ENCODE measurements at places on chromosomes 7 and 10.
A peak's percentile ranks its signal among the peaks of the same experiment; 100 is the strongest.

DNA sequence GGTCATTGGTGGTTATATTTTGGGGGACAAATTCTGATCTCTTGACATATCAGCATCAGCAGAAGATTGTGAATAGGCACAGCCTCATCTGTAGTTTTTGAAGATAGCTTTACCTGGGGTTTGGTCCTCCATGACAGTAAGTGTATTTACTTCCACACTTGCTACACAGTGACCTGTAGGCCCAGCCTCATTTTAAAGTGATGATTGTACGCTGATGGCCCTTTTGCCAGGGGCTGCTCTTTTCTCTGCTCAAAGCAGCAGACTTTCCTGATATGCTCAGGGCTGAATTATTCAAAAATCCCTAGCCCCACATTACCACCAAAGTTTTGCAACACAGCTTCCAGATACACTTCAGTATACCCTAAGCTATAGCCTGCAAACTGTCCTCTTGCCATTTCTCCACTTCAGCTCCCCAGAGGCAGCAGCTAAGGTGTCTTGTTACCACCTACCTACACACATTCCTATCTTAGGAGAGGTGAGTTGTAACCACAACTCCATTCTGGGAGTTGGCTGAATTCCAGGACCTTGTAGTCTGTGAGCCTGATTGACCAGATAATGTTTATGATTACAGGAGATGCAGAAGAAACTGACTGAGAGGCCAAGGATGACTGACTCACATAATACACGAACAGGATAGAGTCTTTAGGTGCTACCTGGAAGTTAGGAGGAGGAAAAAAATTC is 6.0 kb downstream of the ASB4 start:
- no peak for DNase-seq

DNA sequence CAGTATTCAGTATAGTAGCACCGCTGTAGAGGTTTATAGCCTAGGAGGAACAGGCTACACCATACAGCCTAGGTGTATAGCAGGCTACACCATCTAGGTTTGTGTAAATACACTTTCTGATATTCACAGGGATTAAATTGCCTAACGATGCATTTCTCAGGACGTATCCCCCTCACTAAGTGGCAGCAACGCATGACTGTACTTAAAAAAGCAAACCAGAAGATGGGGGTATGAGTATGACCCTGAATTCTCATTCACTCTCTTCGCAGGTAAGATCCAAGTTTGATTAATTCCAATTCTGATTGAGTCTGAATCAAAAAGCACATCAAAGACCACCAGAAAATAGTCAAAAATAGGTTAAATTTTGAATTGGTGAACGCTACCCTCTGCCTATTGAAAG is 972 bp downstream of the ORC5 start:
- DNase-seq = no peak

- no peak for DNase-seq
Measured at GRCh38 chr10:61257956-61258496, 195.2 kb downstream of the TMEM26 start.

GRCh38 chr10:109838592-109839244 is 84.6 kb downstream of the XPNPEP1 start:
- no peak for DNase-seq

DNA sequence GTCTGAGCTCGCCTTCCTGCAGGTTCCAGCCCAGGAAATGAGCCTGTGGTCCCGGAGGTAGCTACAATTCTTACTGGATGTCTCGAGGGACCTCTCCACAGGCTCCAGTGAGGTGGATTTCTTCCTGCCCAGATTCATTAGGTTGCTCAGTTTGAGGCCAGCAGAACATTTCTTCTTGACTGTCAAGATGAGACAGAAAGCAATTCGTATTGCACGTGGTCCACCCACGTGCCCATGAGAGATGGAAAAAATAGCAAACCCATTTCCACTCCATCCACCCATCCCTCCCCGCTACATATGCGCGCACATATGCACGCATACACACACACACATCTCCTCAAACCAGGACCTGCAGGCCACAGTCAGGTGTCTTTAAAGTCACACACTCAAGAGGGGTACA is 68.7 kb downstream of the VWA2 start:
- no peak for DNase-seq

GRCh38 chr10:44517635-44518034 is 132.7 kb upstream of the CXCL12 start:
- DNase-seq = no peak

GRCh38 chr10:52232561-52233350 is 81.3 kb upstream of the DKK1 start:
- no peak for DNase-seq

DNA sequence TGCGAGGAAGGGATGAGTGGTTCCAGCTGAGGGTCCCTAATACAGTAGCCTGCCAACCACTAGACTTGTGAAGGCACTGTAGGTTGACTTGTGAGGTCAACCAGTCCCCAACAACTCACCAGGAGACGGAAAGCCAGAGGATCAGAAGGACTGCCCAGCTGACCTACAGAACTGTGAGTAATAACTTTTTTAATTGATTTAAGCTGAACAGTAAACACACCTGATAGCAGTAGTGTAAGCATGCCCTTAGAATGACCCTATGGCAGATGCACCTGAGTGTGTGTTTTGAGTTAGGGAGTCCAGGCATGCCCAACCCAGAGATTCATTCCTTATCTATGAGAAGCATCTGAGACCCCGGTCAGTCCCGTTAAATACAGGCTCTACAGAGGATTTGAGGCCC is 14.1 kb downstream of the PRLHR start:
- no peak for DNase-seq

GRCh38 chr10:122336332-122336731 is 38.2 kb upstream of the PLEKHA1 start:
- DNase-seq = no peak

DNA sequence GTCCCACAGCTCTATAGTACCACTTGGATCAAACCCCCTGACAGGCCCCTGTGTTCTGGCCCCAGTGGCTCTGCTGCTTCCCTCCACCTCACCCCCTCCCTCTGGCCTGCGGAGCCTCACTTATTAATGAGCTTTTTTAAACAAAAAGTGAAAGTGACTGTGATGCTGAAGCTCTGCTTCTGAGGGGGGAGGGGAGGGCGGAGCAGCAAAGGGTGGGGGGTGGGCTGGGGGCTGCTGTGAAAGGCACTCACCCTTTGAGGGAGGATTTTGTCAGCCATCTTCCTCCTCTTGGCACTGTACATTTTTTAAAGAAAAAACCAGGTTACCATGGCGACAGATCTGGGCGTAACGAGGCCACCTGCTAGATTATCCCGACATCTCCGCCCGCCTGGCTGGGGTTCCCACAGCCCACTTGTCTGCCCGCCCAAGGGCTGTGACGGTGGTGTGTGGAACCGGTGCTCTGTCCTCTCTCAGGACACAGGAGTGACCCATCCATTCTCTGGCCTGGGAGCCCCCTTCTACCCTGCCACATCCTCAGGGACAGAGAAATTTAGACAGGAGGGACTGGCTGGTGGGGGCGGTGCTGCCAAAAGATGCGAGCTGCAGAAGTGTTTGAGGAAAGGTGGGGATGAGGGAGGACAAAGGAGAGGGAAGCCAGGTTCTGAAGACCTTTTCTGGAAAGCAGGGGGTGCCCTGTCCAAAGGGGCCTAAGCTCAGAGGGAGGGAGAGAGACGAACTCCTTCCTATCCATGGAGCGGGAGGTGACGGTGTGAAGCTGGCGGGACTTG is 4.9 kb downstream of the SMARCD3 start:
- no peak for DNase-seq

DNA sequence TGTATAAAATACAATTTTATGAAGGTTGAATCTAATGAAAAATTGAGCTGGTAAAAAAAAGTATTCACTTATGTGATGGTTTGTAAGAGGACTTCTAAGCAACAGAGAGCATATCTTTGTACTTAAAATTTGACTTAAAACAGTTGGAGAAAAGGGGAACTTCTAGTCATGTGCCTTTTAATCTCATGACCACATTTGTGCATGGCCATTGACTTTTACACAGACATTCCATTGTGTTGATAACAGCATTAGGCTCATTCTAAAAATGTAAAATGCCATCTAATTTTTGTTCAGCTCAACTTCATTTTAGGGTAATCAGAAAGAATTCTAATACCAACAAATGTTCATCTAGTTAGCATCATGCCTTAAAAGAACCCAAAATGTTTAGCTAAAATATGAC is 119.9 kb downstream of the HPSE2 start:
- no peak for DNase-seq

DNA sequence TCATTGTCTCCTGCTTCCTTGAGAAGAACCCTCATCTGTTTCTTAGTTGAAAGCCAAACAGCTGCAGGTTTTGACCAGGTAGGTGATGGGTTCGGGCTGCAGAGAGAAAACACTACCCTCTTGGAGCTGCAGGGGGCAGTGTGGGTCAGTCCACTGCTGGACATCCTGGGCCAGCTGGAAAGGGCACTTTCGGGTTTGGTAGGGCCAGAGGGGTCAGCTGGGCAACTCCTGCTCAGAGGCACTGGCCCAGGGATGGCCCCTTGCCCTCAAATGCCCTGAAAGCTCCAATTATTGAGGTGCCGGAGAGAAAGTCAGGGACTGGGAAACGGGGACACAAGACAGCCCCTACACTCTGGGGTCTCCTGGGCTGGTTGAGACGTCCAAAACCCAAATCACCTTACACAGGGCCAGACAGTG is 90.7 kb downstream of the MKI67 start:
- peak; percentile 18 for DNase-seq

DNA sequence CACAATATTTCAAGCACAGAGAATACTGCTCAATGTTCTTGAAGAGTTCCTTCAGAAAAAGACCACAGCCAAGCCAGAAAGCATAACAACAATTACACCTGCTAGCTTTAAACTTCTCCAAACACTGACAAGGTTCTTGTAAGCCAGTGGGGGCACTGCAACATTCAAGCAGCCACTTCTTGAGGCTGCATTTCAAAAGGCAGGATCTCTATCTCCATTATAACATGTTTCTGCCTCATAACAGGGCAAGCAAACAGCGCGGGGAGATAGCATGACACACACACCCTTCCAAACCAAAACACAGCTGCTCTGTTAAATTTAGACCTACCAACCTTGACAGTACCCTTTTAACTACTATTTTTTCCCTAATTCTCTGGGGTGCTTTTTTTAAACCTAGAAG is 30.8 kb downstream of the CHCHD3 start:
- no peak for DNase-seq

DNA sequence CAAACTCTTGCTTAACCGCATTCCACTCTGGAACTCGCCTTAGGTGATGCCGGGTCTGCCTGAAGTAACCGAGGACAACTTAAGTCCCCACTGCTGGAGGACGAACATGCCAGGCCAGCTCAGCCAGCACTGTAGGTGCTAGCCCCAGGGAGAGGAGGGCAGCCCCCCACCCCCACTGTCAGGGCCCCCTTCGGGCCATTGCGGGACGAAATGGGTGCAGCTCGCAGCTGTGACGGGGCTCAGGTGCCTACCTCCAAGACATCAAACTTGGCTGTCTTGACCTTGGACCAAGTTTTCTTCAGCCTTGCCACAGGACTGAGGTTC is 60.4 kb downstream of the CSGALNACT2 start:
- DNase-seq = no peak

- DNase-seq = no peak
Measured at GRCh38 chr10:79358811-79359210, 11.5 kb downstream of the PPIF start.

DNA sequence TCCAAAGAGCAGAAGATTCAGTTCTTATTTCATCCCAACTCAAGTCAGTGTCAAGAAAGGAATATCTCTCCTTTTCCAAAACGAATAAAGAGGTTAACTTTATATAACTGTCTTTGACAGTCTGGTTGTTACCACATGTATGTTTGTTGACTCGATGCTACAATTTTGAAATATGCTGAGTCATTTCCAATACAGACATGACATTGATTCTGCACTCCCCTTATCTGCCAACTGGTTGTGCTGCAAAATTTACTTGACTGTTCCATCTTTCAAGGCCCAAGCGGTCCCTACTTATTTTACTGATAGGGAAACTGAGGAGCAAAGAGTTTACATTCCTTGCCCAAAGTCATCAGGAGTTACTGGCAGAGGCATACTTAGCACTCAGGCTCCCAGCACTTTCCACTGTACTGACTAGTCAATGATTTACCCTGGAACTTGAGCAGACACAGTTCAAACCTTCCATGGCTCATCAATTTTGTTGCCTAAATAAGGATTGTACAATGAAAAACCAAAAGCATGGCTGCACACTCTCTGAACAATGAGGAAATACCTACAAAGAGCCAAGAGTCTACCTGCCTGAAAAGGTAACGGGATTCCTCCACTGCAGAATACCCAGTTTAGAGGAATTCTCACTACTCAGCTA is 52.8 kb downstream of the ABLIM1 start:
- DNase-seq = no peak

All from activated T-helper 1 cell treated with Interleukin-2 at 50 U/mL for 16 hours (primary cell).